ENCODE measurements at places on chromosomes 6 and 20.

DNA sequence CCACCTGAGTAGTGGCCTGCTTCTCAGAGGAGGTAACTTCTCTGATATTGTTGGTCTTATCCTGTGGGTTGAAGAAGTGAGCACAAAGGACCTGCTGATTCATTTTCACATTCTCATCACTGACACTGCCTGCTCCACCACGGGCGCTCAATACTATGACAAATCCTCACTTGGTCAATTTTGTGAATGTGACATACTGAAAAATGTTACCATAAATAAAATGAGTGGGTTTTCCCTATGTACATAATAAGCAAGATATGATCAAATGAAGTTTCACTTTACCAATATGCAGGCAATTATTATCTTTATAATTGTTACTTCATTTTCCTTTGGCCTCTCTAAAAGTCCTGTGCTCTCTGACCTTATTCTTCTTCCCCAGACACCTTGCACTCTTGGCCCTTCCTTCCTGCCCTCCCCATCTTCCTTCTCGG, 71.5 kb upstream of the RIPOR2 start:
- DNase-seq = no peak

- DNase-seq = no peak
Measured at GRCh38 chr20:15637950-15638754, 935.1 kb downstream of the KIF16B start.

DNA sequence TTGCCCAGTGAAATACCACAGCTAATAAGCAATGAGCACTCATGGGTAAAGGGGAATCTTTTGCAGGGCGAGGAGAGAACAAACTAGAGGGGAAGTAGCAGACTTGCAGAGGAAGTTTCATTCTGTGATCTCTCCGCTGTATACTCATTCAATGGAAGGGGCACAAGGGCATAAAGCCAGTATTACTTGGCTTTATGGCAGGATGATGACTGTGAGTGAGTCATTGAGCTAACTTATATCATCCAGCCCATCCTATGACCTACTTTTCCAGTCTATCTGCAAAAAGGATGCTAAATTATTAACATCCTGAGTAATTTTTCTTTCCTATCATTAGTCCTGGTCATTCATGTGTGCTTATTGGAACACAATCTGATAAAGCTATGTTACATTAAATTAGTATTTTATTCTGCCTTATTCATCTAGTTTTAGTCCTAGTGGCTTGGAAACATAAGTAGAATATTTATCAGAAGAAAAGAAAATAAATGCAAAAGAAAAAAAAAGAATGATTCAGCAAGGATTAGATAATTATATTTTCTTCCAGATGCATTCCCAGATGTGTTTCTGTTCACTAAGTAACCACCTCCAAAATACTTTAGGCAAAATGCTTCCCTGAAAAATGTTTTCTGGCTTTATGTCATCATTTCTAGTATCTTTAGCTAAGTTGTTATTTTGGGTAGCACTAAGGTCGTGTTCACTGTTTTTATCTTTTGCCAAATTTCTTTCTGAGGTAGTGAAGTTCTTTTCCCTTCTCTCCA, 471.7 kb downstream of the CDKAL1 start:
- no peak for DNase-seq

DNA sequence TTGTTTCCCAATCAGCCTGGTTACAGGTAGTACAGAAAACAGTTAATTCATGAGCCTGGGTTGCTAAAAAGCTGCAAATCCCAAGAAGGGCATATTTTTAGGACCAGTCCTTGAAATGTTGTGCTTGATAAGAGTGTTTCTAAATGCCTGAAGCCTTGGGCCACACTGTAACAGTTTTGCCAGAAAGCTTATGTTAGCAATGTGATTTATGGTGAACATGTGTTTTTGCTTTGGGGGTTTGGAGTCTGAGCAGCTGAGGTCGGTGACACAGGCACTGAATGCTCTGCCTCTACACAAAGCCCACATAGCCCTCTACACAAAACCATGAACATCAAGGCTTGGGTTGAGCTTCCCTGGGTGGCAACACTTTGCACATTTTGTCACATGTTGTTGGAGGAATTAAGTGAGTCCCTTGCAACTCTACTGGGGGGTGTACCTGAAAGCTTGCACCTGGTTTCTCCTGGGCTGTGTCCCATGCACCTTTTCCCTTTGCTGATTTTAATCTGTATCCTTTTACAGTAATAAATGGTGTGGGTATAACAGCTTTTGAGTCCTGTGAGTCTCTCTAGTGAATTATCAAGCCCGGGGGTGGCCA, 22.2 kb downstream of the AHI1 start:
- no peak for DNase-seq

- no peak for DNase-seq
Measured at GRCh38 chr20:44003609-44004008, 89.0 kb downstream of the TOX2 start.

- no peak for DNase-seq
Measured at GRCh38 chr6:13526727-13527670, 39.6 kb upstream of the GFOD1 start.

DNA sequence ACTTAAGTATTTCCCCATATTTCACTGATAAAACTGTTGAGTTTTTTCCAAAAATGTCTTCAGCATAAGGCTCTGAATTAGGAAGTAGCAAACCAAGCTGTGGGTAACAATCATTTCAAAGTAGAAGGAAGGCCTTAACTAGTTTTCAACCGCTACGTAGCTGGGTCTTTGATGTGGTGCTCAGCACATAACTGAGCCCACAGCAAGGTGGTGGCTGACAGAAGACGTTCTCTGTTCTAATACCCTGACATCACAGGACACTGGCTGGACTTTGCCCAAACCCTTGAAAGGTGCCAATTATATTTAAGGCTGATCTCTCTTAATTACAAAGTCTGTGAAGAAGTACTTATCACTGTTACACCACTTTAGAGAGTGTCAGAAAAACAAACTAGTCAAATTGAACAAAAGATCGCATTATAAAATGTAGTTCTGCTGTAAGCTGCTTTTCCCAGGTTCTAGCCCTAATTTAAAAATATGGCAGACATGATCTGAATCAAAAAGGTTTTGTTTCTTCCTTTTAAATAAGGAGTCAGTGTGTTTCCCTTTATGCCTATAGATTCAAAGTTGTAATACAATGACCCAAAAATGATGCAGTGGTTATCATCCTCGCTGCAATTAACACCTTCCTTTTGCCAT, 26.7 kb downstream of the MAN1A1 start:
- no peak for DNase-seq

GRCh38 chr6:130931683-130932082, 104.5 kb downstream of the SMLR1 start:
- DNase-seq = no peak

GRCh38 chr6:106628658-106629102, 618 bp downstream of the RTN4IP1 start:
- no peak for DNase-seq

DNA sequence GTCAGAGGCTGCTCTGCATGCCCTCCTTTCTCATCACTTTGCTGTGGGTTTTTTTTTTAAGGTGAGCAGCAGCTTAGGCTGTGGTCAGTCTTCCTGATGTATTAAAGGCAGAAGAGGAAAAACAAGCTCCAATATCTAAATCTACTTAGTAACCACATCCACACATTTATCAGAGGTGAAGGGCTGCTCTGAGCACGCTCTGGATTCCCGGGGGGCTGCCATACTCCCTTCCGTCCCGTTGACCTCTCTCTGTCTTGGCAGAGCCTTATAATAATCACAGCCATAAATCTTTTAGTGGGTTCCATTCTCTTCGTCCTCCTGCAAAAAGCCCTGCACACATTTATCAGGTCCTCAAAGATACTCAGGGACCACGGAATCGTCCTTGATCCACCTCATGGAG, 2.7 kb upstream of the LEMD2 start:
- no peak for DNase-seq

- DNase-seq = no peak
Measured at GRCh38 chr6:137867685-137868509, 838 bp downstream of the TNFAIP3 start.

DNA sequence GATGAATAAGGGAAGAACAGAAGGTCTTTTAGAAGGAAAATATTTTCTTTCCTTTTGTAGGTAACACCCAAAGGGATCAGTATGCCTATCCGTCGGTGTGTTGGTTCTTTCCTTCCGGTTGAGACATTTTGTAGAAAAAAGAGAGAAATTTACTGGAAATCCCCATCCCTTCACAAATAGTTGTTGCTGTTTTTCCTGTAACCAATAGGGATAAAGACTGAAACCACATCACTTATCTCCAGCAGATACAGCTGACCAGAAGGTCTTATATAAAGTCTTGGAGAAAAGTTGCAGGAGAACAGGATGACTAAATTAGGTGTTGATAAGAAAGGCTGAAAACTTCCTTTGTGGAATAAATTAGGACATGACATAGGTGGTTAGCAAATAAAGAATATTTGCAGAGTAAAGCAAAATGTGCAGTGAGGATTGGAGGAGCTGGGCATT, 14.8 kb upstream of the HLA-DRB1 start:
- no peak for DNase-seq

- no peak for DNase-seq
Measured at GRCh38 chr6:129105035-129105434, 222.1 kb downstream of the LAMA2 start.

DNA sequence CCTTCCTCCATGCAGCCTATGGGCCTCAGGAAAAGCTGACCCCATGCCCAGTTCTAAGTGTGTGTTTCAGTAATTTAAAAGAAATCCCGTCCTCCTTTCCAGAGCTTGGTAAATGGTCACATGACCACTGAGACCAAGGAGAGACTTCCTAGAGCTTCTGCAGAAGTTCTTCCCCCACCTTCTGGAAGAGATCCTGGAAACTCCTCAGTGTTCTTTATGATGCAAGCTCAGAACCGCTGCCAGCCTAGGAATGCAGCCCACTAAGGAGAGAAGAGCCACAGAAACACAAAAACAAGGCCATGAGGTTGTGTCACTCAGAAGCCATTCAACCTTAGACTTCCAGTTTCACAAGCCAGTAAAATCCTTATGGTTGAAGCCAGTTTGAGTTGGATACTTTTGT, 348.4 kb downstream of the TPBG start:
- DNase-seq = no peak

- no peak for DNase-seq
Measured at GRCh38 chr6:118559659-118560058, 11.6 kb downstream of the PLN start.

GRCh38 chr6:77173472-77174074, 289.7 kb downstream of the HTR1B start:
- no peak for DNase-seq

DNA sequence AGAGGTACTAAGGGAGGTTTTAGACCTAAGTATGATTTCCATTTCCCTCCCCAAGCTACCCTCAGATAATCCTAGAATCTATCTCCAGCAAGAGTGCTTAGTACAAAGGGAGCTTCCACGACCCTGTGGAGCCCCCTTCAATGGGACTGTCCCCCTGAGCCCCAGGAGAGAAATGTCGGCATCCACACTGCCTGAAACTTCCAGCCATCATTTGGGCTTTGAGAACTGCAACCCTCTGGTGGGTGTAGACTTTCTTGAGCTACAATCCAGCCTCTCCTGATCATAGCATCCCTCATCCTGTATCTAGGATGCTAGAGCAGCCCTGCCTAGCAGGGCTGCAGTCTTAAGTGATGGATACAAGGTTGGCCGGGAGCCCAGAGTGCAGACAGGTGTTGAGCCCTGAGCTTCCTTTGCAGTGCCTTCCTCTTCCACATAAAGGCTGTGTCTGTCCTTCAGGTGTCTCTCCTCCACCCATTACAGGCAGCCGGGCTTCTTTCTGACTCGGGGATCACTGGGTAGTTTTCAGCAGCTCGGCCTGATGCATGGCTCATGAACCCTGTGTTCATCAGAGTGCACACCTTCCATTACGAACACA, 424.5 kb downstream of the PREX1 start:
- DNase-seq = no peak

DNA sequence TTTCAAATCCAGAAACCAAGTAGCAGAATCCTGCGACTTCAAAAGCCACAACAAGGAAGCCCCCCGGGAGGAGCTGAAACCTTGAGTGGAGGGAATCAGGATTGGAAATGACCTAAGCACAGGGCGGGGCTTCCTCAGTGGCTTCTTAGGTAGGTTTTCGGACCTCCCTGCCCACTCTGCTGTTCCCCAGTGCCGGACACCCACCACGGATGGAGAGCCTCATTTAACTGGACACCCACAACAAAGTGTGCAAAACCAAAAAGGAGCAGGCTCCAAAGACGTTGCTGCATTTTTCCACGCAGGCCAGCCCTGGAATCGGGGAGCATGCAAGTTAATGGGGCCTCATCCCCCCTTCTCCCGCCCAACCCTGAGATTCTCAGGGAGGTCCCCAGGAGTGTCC, 144.4 kb downstream of the NFATC2 start:
- no peak for DNase-seq

GRCh38 chr6:1622851-1623768, 13.4 kb downstream of the FOXC1 start:
- DNase-seq = no peak

DNA sequence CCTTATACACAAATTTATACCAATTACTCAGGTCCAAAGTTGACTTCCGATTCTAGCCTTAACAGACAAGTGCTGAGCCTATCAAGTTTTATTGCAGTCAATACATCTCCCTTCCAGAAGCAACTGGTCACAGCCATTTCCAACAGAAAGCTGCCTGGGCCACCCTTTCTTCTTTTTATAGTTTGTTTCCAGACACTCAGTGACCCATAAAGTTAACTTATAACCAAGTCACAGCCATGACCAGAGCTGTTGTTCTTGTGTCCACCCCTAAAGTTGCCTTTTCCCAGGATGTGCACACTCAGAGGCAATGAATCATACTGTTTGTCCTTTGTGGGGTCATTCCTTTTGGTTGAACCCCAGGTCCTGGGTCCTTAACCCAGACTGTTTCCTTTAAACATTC, 89.9 kb downstream of the CD83 start:
- no peak for DNase-seq

DNA sequence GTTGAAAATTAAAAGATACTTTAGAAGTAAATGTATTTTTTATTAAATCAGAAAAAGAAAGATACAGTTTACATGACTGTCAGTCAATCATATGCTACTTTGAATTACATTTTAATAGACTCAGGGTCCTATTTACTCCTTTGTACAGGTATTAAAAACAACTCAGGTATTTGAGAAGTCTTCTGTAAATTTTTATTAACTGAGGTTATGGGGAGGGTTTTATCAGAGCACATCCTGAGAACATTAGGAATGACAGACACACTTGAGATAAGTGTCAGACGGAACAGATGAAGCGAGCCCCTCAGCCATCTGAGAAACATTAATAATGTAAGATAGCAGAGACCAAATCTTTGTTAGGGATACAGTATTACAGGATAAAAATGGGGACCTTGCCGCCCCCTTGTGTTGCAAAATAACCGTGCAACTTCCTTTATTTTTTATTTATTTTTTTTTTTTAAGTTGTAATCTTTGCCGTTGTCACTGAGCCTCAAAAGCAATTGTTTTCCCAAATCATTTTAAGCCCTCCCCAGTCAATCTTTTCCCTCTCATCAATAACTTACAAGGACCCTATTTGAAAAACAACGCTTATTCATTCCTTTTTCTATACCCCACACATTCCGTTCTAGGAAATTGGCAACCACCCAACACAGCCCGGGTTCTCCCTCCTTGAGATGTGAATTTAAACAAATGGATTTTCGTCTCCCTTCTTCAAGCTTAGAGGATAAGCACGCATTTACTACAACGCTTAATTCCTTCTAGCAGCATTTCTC, 126.7 kb downstream of the BCAS1 start:
- DNase-seq = no peak

GRCh38 chr6:37680668-37681067, 17.0 kb downstream of the MDGA1 start:
- no peak for DNase-seq

GRCh38 chr6:7332090-7332745, 19.2 kb upstream of the SSR1 start:
- no peak for DNase-seq

Data from activated CD4-positive, CD25-positive, alpha-beta regulatory T cell treated with anti-CD3 and anti-CD28 coated beads, Interleukin-2, amount 50 U/mL, for 72 hours (primary cell).